Activated CD4-positive, CD25-positive, alpha-beta regulatory T cell treated with anti-CD3 and anti-CD28 coated beads, Interleukin-2, amount 50 U/mL, for 16 hours (primary cell): ENCODE measurements at places on chromosomes 5 and 9.

DNA sequence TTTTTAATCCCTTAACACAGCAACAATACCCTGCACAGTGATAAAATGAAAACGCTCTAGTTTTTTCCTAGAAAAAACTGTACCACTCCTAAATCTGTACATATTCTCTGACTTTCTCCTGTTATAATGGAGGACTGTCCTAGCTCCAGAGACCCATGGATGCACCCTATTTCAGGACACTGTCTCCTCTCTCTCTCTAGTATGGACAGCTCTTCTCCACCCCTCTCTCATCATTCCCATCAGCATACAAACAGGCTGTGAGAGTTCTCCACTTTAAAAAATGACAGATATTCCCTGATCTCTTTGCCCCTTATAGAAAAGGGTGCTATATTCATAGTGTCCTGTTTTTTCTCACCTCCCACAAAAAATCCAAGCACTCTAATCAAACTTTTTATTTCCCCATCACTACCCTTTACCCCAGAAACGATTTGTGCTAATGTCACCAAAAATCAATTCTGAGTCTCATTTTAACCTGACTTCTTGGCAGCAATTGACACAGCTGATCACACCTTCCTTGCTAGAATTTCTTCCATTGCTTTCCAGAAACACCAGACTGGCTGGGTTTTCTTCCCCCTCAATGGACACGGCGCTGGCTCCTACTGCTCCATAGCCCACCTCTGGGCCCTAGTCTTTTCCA, 20.7 kb downstream of the ZNF608 start:
- DNase-seq = no peak

GRCh38 chr5:146345240-146345577, 6.6 kb downstream of the POU4F3 start:
- DNase-seq = no peak

DNA sequence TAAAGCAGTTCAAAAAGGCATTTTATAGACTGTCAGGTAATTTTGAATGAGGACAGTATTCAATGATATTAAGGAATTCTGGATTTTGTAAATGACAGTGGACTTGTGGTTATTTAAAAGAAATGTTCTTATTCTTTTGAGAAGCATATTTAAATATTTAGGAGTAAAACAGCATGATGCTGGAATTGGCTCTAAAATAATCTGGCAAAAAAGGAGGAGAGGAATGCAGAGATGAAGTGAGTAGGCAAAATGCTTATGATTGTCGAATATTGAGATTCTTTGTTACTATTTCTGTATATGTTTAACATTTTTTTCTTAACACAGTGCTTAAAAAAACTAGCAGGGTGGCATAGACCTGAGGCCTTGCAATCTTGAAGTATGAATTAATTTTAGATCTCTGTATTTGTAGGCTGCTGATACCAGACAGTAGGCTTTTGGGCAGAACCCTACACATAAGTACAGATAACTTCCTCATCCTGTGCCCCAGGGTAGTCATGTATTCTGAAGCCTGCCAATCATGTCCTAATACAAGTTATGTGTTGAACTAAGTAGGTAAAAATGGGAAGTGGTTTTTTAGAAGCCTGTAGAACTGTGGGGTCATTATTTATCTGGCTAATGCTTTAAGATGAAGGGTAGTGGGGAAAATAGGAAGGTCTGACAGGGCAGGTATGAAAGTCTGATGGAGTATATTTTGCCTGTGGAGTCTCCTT, 9.4 kb downstream of the CD180 start:
- no peak for DNase-seq

GRCh38 chr5:160906090-160906489, 54.1 kb upstream of the ATP10B start:
- no peak for DNase-seq

DNA sequence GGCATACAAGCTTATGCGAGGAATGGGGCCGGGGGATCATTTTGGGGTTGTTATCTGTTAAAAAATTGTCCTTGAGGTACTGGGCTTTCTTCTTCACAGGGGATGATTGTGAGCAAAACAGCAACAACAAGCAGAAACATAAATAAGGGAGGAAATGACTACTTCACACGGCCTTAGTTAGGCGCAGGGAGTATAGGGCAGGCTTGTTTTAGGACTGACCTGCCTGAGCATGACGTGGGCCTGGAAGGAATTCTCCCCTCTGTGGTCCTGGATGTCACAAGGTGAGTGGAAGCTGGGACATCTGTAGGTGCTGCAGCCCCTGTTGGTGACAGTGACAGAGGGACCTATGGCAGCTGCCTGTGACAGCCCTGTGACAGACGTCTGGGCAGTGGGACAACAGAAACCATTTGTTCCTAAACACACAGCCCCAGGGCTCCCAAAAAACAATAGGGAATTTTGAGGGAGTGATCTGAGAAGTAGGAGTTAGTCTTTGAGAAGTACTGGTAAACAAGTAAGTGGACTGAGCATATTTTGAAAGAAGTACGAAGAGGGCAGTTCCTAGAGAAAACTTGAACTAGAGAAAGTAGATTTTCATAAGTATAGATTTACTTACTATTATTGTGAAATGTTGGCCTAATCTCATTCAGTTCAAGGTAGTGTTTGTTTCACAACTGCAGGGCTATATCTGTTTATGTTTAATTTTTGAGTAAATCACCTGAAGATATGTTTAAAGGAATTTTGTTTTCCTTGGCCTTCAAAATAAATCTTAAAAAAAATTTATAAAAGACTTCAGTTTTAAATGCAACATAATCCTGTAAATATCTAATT, 113.1 kb downstream of the KDM4C start:
- DNase-seq = no peak

DNA sequence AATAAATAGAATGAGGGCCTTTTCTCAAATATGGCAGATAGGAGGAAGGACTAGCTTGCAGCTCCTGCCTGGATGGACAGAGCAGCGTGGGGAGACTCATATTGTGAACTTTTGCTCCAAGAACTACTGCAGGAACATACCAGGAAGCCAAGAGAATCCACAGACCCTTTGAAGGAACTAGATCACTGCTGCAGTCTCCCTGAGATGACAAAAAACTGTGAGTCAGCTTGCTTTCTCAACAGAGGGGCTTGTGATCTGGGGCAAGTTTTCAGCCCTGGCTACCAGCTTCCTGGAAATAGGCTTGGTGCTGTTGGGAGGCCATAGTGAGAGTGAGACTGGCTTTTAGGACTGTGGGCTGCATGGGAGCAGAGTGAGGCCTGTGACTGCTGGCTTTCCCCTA, 170.6 kb upstream of the TRIM32 start:
- no peak for DNase-seq
